ENCODE measurements at places on chromosomes 1 and 21.

DNA sequence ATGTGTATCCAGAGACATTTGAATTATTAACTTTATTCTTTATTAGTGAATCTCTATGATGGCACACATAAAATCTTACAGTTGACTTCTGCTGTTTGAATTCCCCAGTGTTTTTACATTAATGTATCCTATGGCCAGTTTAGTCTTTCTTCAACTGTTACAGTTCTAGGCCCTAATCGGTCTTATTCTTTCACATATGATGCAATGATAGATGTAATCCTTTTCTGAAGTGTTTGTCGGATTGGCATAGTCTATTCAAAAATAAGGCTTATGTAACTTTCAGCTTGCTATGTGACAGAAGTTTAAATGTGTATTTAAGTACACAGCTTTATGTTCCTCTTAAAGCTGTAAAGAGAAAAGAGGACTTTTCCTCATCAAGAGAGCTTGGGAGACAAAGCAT lies 26.4 kb upstream of the KIAA1614 start:
- DNase-seq = no peak

GRCh38 chr1:156750711-156751450 lies 594 bp downstream of the HDGF start:
- DNase-seq = no peak

- DNase-seq = no peak
Measured at GRCh38 chr1:226821719-226822085, 48.7 kb upstream of the PSEN2 start.

- no peak for DNase-seq
Measured at GRCh38 chr1:178374016-178374415, 122.7 kb downstream of the CLEC20A start.

GRCh38 chr1:20149601-20150325 lies 10.6 kb downstream of the PLA2G2F start:
- DNase-seq = no peak

GRCh38 chr1:245856944-245857531 lies 650.0 kb downstream of the SMYD3 start:
- DNase-seq = no peak

DNA sequence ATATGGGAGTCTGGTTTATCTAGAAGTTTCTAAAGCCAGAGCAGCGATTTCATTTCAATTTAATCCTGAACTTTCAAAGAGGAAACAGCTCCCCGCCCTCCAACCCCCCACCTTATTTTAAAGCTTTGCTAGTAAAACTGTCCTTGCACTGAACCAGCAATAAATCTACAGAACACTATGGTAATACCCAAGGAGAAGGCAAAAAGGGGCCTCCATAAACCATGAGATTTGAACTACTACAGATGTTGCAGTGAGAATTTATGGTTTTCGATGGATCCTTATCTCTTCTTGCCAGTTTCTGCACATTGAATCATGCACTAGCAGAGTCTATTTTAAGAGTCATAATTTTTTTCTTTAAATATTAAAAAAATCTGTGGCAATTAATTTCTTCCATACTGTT lies 64.8 kb upstream of the BEND5 start:
- no peak for DNase-seq

GRCh38 chr1:46180082-46180616 lies 3.9 kb upstream of the P3R3URF start:
- DNase-seq = no peak
